Activated CD8-positive, alpha-beta memory T cell treated with anti-CD3 and anti-CD28 coated beads for 1 hour (primary cell): ENCODE measurements at places on chromosomes 3 and 15.

DNA sequence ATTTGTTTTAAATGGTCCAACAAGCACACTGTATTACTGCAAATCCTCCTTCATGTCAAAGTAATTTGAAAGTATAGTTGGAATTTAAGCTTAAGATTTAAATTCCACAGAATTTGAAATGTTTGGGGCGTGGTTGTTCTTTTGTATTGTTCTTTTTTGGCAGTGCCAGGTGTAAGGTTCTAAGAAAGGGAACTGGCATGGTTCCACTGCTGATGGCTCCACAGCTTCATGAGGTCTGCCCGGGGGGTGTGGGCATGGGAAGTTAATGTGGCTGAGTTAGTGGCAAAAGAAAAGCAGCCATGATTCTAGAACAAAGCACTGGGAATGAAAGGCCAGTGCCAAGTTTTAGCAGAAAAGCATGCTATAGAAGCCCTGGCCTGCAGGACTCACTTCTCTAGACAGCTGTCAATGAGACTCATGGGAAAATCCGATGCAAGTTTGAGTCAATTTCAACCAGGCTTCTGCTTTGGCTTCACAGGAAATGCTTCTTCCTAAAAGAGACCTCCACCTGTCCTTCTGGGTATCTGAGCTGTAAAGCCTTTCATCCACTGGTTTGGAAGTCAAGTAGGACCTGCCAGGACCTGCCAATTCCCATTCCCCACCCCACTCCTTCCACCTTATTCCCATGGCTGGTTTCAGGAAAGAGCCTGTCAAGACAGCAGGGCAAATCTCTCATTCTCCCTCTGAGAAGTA, 18.9 kb downstream of the CDCP1 start:
- no peak for DNase-seq

GRCh38 chr3:50163572-50164455, 8.7 kb downstream of the SEMA3F start:
- DNase-seq: no peak

DNA sequence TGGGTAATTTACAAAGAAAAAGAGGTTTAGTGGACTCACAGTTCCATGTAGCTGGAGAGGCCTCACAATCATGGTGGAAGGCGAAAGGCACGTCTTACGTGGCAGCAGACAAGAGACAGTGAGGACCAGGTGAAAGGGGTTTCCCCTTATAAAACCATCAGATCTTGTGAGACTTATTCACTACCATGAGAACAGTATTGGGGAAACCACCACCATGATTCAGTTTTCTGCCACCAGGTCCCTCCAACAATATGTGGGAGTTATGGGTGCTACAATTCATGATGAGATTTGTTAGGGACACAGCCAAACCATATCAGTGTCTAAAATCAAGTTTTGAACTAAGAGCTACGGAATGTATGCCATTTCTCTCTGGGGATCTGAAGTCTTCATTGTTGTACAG, 354.8 kb upstream of the C2CD4B start:
- no peak for DNase-seq

DNA sequence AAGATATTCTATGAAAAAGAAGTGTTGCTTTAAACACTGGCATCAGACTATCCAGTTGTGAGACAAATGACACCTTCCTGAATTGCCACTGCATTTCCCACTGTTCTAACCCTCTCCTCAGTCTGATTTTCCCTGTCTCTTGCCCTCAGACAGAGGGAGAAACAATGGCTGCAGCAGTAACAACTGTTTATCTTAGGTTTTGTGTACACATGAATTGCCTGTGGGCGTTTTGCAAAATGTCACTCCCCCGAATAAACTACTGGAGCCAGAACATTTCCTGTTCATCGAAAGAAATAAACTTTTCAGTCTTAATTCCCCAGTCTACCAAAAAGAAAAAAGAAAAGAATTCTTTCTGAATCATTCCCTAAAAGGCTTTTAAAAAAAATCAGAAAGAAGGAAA, 155.1 kb downstream of the MAGI1 start:
- no peak for DNase-seq

DNA sequence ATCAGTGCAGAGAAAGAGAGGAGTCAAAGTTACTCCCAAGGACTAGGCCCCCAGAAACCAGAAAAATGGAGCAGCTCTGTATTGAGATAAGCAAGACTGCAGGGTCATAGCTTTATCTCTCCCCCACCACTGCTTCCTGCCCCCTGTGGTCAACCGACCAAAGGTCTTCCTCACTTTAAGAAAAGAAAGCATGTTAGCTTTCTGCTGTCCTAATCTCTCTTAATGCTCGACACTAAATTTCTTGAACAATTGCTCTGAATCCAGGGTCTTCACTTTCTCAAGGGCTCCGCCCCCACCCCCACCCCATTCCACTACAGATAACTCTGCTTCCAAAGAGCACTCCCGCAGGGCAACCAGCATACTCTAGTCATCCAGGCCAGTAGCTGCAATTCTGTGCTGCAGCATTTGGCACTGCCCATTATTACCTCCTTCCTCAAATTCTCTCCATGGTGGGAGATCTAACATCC, 31.9 kb downstream of the TNIK start:
- DNase-seq: no peak

- DNase-seq: no peak
These were observed 336.0 kb upstream of the TRIM42 start for GRCh38 chr3:140341817-140342403.

- DNase-seq: no peak
These were observed 9.2 kb downstream of the ILDR1 start for GRCh38 chr3:122012821-122013220.

DNA sequence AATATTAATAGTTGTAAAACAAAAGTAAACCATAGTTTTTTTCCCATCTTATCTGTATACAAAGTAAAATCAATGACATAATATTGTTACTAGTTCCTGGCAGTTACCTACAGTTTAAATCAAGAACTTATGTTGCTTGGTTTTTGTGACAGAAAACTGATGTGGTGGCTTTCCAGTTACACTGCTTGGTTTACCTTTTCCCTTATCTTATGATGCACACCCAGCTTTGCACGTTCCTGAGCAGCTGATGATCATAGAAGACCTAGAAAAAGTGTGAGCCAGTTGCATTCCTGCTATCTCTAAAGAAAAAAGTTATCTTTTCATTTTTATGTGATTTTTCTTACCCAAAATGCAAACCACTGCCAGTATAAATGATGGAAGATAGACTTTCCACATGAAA, 36.4 kb upstream of the LAMP3 start:
- DNase-seq: no peak

GRCh38 chr15:59591356-59591755, 20.2 kb upstream of the GCNT3 start:
- DNase-seq: no peak
